ENCODE measurements at places on chromosomes 1 and 21.

- DNase-seq: no peak
Measured at GRCh38 chr1:223756806-223757700, 44.7 kb downstream of the CAPN2 start.

DNA sequence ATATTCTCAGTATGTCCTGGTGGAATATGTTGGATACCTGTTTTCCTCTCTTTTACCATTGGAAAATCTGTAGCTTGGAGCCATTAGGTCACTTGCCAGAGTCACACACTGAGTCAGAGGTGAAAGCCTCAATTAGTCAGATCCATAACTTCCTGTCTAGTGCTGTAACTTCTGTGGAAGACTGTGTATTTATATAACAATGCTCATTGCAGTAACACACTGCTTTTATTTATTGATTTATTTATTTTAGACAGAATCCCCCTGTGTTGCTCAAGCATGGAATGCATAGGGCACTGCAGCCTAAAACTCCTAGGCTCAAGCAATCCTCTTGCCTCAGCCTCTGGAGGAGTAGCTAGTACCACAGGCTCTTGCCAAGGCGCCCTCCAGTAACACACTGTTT lies 1.3 kb upstream of the DOCK7 start:
- DNase-seq: no peak

DNA sequence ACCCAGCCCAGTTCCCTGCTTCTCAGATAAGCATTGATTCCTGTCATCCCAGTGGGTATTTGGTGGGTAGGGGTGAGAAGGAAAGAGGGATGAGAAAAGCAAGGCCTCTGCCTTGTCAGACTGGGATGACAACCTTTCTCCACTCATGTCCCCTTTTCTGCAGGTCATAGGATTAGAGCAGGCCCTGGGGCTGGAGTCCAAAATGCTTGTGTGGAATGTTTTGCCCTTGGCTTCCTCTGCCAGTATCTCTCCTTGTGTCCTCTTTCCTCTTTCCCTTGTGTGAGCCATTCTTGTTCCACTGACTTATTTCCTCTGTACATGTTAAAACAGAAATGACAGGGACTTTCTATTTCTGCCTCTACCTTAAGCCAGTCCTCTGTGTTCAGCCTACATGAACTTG lies 4.1 kb downstream of the ATP2B4 start:
- no peak for DNase-seq

- DNase-seq: no peak
Measured at GRCh38 chr1:184941410-184941733, 32.9 kb downstream of the NIBAN1 start.

DNA sequence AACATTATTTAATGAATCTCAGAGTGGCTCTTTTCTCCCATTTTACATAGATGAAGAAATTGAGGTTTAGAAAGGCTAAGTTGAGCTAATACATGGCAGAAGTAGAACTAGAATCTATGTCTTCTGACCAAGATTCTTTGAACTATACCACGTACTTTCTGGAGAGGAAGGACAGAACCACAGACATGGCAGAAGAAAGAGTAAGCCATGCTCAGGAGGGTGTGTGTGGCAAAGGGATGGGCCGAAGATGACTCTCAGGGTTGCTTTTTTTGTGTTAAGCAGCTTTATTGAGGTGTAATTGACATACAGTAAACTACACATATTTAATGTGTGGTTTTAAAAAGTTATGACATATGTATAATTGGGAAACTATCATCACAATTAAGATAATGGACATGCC lies 69.5 kb downstream of the PEX14 start:
- no peak for DNase-seq

DNA sequence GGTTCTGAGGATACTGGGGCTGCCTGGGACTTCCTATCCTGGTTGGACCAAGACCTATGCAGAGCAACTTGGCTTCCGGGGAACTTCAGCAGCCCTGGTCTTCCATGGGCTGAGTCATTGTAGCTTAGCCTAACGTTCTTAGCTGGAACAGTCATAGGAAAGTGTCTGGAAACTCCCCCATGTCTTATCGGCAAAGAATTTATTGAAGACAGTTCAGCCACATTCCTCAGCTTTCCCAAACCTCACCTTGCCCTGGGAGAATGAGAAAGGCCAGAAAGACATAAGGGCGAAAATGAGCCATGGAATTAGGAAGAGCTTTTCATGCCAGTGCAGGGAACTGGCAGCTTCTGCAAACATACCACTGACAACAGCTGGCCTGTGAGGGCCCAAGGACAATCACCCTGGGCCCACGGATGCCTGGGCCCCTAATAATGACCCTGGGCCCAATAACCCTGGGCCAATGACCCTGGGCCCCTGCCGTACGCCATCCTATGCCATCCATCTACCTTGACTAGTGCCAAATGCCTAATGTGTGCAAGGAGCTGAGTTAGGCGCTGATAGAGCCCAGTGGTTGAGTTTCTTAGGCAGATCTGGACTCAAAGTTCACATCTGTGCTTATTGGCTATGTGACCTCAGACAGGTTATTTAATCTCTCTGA lies 114.4 kb upstream of the GADD45A start:
- no peak for DNase-seq

- peak; percentile 63 for DNase-seq
Measured at GRCh38 chr1:29736582-29737188, 500.4 kb downstream of the PTPRU start.

GRCh38 chr1:37726751-37727585 lies 34.7 kb downstream of the CDCA8 start:
- no peak for DNase-seq

- DNase-seq: peak; percentile 79
Measured at GRCh38 chr1:13543451-13544220, 29.8 kb upstream of the LRRC38 start.

DNA sequence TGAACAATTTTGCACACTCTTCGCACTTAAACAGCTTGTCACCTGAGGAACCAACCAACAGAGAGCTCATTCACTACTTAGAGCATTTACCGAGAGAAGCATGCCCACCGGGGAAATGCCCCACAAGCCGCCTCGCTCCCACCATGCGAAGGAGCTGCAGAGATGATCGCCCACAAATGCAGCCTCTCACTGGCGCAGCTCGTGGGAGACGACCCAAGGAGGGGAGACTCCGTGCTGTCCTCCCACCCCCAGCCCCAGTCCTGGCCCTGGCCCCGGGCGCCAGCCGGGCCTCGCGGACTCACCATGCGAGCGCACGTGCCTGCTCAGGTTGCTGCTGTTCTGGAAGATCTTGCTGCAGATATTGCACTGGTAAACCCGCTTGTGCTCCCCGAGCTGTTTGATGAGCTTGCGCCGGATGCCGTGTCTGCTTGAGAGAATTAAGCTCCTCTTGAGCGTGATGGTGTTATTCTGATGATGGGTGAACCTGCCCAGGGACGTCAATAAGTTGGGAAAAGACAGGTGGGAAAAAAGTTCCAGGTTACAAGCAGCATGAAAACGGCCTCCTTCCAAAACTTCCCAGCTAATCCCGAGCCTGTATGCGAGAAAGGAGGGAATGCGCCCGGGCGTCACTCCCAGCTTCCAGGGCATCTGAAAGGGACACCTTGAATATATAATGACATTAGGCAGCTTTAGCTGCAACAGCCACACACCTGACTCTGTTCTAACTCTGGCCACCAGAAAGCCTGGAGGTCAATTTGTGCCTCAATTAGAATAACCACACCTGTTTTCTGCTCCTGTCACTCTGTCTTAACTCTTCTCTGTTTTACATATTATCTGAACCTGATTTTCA lies 42.8 kb downstream of the PRDM15 start:
- DNase-seq: no peak

GRCh38 chr1:180633057-180634056 lies 1.5 kb downstream of the XPR1 start:
- no peak for DNase-seq

DNA sequence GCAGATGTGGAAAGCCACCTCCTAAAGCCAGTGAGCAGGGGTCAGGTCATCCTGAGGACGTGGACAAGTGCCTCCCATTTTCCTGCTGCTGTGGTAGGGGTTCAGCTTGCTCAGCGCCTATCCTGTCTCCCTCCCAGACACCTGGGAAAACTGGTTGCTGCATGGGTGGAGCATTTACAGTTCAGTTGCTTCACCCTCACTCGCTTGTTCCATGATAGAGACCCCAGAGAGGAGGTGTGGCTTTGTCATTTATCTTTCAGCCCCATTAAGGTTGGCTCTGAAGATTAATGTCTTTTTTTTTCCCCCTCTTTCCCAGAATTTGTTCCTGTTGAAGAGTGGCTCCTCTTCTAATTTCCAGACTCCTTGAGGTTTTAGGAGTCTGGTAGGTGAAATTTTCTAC lies 9.2 kb downstream of the VANGL1 start:
- no peak for DNase-seq

GRCh38 chr1:229431284-229432115 lies 2.4 kb downstream of the ACTA1 start:
- no peak for DNase-seq

DNA sequence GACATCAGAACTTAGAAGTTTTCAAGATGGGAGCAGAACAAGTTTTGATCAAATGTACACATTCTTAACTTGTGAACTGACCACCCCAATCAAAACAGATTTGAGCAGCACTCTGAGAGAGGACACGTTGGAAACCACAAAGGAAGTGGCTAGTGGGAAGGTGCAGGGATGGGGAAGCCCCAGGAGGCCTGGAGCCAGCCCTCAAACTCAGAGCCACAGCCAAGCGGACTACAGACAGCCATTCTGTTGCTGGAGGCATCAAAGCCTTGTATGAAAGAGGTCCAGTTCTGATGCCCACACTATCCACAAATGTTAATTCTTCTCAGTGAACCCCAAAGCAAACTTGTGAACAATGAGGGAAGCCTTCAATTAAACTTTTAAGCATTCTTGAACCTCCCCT lies 143.6 kb upstream of the RAB4A start:
- DNase-seq: no peak

GRCh38 chr1:116855773-116856201 lies 53.9 kb upstream of the PTGFRN start:
- peak; percentile 65 for DNase-seq

DNA sequence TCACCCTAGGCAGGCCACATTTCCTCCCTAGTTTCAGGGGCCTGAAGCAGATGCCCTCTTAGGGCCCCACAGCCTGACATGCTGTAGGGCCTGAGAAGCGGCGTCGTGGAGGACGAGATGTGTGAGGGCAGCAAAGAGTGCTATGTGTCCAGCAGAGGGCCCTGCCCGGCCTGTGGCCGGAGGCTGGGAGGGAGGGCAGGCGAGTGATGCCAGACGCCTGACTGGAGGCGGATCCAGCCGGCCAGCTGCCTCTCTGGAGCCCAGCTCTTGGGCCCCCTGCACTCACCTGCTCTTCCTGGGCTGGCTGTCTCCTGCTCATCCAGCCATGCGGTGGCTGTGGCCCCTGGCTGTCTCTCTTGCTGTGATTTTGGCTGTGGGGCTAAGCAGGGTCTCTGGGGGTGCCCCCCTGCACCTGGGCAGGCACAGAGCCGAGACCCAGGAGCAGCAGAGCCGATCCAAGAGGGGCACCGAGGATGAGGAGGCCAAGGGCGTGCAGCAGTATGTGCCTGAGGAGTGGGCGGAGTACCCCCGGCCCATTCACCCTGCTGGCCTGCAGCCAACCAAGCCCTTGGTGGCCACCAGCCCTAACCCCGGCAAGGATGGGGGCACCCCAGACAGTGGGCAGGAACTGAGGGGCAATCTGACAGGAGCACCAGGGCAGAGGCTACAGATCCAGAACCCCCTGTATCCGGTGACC lies at the start of gene GPR37L1:
TSS of gene GPR37L1 (plus strand) at position 279 of the 697 bp plus-strand sequence. CDS start at position 326, 47 bp downstream.
- no peak for DNase-seq

DNA sequence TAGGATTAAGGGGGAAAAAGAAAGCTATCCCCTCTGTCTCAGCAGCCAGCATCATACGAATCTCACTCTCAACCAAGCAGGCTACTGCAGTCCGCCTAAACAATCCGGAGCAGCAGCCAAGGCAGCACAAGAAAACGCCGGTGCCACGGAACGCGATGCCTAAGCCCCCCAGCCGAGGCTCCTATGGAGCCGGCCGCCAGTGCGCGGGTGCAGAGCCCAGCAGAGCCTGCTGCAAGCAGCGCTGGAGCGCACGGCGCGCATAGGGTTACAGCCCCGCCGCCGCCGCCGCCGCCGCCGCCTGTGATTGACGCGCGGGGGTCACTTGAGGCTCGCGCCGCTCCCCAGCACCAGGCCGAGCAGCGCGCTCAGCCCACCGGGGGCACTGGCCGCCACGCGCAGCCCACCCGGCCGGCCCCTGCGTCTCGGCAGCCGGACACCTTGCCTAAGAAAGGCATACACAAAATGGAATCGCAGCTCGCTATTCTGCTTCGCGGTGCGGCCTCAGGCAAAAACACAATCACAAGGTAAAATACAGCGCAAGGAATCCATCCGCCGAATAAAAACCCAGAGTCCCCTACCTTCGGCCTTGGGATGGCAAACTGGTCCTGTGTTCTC lies 780 bp downstream of the HIVEP3 start:
- DNase-seq: peak; percentile 59

DNA sequence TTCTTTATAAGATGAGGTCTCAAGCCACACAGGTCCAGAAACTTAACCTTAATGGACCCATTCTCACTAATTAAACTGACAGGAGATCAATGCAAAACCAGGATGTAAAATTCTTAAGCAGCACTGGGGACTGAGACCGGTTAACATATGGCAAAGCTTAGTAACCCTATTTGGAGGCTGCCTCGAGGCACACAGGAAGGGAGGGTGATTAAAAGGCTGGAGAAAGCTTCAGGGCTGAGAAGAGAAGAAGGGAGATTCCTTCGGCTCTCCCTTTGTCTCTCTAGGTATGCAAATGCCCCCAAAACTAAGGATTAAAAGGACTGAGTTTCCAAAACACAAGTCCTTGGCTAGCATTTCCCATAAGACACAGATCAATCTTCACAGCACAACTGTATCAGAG lies 120.8 kb upstream of the DSCAM start:
- no peak for DNase-seq

DNA sequence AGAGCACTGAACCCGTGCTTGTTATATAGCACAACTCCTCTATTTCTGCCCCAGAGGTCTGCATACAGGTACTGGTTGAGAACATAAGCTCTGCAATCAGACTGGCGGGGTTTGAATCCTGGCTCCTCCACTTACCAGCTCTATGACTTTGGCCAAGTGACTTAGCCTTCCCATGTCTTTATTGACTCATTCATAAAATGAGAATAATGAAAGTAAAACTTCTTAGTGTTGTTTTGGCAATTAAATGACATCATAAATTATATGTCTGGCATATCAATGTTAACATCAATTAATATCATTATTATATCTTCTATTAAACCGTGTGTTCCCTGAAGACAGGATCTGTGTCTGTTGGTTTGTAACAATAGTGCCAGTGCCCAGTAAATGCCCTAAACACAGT lies 4.3 kb downstream of the INKA2 start:
- DNase-seq: no peak

DNA sequence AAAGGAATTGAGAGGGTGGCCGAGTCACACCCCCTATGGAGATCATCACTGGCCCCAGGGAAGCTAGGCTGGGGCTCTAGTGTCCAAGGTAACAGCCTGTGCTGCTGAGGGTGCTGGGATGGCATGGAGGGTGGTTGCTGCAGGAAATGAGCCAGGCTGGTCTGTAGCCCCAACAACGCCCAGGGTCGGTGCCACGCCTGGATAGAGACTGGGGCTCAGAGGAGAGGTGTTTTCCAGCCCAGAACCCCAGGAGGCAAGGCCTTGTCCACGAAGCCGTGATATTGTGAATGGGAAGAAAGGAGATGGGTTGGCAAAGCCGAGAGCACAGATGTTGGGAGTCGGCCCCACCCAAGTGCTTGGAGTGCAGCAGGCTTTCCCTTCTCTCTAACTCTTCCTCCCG lies 68.9 kb upstream of the ACTRT2 start:
- no peak for DNase-seq
